ENCODE measurements at places on chromosomes 3 and 15. TPM values are rescaled to one million over a fixed set of nuclear protein-coding genes. Genes with fewer than 3 reads are reported as not detected.
A peak's percentile ranks its signal among the peaks of the same experiment; 100 is the strongest.

The KNL1 gene
- 25.2 TPM for total RNA-seq

The NUP210 gene
- 52.6 TPM for total RNA-seq

DNA sequence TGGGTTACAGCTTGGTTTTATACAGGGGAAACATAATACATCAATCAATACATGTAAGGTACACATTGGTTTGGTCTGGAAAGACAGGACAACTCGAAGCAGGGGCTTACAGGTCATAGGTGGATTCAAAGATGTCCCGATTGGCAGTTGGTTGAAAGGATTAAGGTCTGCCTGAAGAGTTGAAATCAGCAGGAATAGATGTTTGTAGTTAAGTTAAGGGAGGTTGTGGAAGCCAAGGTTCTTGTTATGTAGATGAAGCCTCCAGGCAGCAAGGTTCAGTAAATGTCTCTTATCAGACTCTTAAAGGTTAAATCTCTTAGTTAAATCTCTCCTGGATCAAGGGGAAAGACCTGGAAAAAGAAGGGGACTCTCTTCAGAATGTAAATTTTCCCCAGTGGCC, 58.4 kb upstream of the MINAR1 start:
- DNase-seq: no peak

The PAQR5 gene
- 8.8 TPM for total RNA-seq

The DLL4 gene
- 0.05 TPM for total RNA-seq

- no peak for DNase-seq
Measured at GRCh38 chr15:83610132-83610531, 43.8 kb upstream of the ADAMTSL3 start.

GRCh38 chr15:98684436-98684835, 36.1 kb downstream of the IGF1R start:
- no peak for DNase-seq

DNA sequence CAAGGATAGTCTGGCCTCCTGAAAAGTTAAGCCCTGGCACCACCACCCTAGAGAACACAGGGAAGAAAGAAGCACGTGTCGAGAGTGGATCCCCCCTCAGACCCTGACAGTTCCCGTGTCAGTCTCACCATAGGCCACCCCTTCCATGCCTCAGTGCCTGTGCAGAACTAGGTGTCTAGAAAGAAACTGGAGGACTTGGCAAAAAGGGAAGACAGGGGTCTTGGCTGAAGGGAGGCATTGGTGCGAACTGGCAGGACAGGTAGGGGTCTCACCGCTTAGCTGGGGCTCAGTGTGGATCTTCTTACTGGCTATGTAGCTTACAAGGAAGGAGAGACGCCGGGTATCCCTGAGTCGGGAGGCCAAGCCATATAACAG, 518 bp downstream of the QARS1 start:
- no peak for DNase-seq

The PLA2G4D gene
- total RNA-seq: not detected

DNA sequence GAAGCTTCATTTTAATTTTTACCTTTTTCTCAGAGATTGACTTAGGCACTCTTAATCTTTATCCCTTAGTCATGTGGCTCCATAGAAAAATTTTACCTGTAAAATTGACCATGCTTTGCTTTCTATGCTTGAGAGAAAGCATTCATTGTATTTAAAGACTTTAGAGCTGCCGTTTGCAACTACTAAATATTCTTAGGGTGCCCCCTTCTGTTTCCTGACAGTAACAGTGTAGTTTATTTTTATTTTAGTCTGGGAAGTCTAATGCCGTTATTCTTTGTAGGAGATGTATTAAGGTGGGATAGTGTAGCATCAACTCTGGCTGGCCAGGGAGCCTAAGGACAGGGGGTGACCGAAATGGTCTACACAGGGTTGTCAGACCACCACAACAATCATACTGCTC, 84.5 kb upstream of the SYNPR start:
- peak; percentile 6 for DNase-seq

The POTEB2 gene
- not detected for total RNA-seq

The EMC7 gene
- 83.2 TPM for total RNA-seq

The KNG1 gene
- total RNA-seq: not detected

DNA sequence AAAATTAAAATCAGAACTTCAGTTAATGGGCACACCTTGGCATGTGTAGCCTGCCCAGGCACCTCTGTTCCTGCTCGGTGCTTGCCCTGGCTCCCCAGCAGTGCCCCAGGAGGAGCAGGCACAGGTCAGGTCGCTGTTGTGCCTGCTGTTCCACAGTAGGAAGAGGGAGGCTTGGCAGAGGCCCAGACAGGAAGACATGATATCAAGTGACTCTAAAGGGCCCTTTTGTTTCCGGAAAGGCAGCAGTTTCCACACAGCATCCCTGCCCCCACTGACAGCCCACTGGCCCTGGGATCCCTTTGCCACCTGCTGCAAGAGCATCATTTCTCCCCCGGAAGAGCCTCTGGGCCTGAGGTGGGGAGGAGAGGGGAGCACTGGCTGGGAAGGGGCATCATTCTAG, 40.5 kb upstream of the HES1 start:
- no peak for DNase-seq

GRCh38 chr3:54047568-54047967, 74.8 kb upstream of the CACNA2D3 start:
- no peak for DNase-seq

- DNase-seq: peak; percentile 8
Measured at GRCh38 chr3:134650431-134651346, at the start of gene KY. TSS of gene KY (minus strand) at chr3:134651022. CDS start at chr3:134650960, 62 bp downstream.

- DNase-seq: no peak
Measured at GRCh38 chr3:24514119-24514518, 19.5 kb upstream of the THRB start.

The ZNF385D gene
- total RNA-seq: not detected

The RBM6 gene
- 33.8 TPM for total RNA-seq

All from NCI-H460 (cell line).